ENCODE measurements at places on chromosomes 12 and 14.

GRCh38 chr14:63205866-63206265, 1.6 kb downstream of the RHOJ start:
- DNase-seq: no peak

GRCh38 chr14:99229654-99230207, 42.3 kb downstream of the BCL11B start:
- no peak for DNase-seq

GRCh38 chr14:100297320-100298300, 8.6 kb downstream of the SLC25A29 start:
- DNase-seq: no peak

DNA sequence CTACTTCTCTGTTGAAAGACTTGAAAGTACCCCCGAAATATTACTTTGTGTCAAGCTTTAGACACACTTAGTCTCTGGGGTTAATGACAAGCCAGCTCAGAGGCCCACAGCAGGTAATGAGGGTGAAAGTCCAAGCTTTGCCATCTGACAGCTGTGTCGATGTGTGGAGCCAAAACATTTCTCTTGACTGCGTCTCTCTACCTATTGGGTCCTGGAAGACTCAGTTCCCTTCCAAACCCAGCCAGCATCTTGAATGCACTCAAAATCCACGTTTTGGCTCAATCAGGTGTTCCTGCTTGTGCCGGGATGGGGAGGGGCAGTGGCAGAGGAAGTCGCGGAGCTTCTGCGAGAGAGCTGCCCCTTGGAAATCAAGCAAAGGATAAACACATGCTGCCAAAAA, 3.2 kb downstream of the PLXNC1 start:
- no peak for DNase-seq

GRCh38 chr12:116709768-116710167, 28.1 kb downstream of the SPRING1 start:
- DNase-seq: no peak

- no peak for DNase-seq
Measured at GRCh38 chr12:111448846-111449790, 43.4 kb downstream of the SH2B3 start.

DNA sequence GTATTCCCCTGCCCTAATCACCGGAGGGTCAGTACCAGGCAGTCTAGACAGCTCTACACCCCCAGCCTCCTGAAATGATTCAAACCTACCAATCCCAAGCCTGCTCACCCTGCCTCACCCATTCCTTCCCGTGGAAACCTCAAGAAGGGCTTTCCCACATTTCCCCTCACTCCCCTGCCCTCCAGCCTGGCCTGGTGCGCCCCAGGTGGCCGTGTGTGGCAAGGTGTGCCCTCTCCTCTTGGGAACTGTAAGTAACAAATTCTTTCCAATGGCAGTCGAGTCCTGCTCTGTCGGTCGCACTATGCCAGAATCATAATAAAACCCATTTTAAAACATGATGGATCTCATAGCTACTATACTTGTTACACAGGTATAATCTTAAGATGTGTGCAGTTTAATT, 13.9 kb upstream of the DEGS2 start:
- no peak for DNase-seq

GRCh38 chr12:38934686-38935085, 29.3 kb upstream of the CPNE8 start:
- no peak for DNase-seq

DNA sequence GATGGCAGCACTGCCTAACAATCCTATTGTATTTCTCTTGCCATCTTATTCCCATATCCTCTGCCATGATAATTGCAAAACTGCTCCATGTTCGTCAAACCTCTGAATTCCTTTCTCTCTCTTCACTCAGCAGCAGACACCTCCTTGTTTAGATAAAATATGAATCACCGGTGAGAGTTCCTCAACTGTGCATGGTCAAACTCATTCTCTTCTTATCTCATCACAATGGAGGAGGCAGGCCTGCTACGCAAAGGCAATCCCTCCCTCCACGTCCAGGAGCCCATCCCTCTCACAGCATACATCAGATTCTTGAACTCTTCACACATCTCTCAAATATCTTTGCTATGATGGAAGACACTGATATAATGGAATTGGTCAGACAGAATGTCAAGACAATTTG, 90.1 kb upstream of the DAAM1 start:
- DNase-seq: no peak

GRCh38 chr12:31524791-31525495, 66.0 kb downstream of the DENND5B start:
- no peak for DNase-seq

GRCh38 chr14:89519040-89519439, 102.0 kb upstream of the FOXN3 start:
- no peak for DNase-seq

DNA sequence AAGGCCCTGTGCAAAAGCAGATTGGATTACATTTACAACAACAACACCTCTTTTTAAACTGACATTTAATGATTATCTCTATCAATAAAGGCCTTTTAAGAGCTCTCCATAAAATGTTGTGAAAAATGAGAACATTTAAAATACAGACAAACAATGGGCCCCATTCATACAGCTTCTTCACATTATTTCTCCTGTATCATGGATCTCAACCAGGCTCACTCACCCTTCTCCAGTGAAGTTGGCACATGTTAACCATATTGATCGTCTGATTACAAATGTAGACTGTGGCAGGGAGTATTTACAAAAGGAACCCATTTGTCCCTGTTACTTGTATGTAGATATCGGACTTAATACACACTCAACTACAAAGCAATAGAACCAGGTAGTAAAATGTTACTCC, 220.2 kb upstream of the BTG1 start:
- no peak for DNase-seq

DNA sequence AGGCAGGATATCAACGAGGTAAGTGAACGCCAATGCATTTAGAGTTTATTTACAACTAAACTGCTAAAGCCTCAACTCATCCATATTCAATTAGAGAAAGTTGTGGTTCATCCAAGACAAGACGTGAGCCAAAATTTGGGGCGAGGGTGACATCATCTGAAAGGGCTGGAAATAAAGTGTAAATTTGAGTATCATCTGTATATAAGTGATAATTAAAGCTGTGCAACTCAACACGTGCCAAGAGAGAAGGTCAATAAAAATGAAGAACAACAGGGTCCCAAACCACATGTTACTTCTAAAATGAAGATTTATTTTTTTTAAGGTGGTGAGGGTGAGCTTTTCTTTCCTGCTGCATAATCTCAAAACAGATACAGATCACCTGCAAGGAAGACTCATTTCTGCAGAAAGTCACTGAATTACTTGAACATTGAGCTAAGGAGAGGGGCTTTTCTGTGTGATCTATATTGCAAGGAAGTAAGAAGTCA, 203.6 kb downstream of the EFCAB11 start:
- DNase-seq: no peak

DNA sequence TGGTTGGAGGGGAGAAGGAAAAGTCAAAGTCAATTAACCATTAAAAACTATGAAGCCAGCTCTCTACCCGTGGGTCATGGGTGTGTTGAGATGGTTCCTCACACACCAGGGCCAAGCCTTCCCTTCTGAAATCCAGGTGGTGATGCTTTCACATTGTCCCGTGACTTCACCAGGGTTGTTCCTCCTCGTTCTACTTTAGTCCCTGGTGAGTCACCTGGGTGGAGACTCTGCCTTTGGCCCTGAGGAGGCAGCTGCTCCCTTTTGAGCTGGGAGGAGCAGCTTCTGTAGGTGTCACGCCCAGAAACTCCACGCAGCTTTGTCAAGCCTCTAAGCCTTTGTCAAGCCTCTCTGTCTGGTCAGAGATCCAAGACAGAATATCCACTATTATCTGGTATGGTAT, 348.3 kb downstream of the BMP4 start:
- DNase-seq: no peak

- no peak for DNase-seq
Measured at GRCh38 chr12:65113621-65114035, 7.5 kb downstream of the WIF1 start.

- no peak for DNase-seq
Measured at GRCh38 chr14:33282331-33283230, 343.9 kb downstream of the NPAS3 start.

- no peak for DNase-seq
Measured at GRCh38 chr12:90102957-90103652, 394.5 kb upstream of the ATP2B1 start.

- no peak for DNase-seq
Measured at GRCh38 chr12:48627556-48627955, 54.5 kb downstream of the KANSL2 start.

GRCh38 chr14:54749180-54749579, 153.4 kb downstream of the GCH1 start:
- no peak for DNase-seq

- no peak for DNase-seq
Measured at GRCh38 chr12:46855760-46856159, 30.0 kb upstream of the SLC38A4 start.

- DNase-seq: no peak
Measured at GRCh38 chr14:100305324-100306100, 732 bp downstream of the SLC25A29 start.

DNA sequence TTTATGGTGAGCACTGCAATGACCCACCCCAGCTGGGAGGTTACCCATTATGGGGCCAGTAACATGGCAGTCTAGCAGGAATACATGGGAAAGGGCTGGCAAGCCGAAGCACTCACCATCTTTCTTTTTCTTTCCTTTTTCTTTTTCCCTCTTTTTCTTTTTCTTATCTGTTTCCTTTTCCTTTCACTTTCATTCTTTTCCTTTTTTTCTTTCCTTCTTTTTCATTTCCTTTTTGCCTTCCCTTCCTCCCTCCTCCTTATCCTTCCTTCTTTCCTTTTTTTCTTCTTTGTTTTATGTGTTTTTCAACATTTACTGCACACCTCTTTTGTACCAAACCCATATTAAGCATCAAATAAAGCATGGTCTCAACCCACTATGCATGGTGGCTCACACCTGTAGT, 501.1 kb downstream of the MED13L start:
- DNase-seq: no peak

DNA sequence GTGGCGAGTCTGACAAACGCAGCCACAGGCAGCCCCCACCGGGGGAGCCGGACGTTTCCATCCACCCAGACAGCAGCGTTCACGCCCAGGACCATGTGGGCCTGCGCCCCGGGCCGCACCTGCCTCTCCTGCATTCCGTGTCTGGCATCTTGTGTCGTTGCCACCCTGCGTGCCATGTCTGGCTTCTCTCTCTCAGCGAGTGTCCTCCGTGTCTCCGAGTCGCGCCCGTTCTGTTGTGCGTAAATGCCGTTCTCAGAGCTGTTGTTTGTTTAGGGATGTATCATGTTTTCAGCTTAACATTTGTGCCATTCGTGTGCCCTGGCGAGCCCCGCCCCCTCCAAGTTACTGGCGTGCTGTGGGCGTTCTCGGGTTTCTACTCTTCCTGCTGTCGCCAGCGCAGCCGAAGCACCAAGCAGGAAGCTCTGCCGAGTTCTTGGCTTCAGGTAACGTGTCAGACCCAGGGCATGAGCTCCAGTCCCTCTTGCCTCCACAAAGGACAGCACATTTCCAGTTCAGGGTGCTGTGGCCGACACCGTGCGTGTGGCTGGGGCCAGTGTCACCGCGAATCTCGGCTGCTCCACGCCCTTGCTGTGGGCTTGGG, 34.6 kb downstream of the NOC4L start:
- DNase-seq: no peak

- no peak for DNase-seq
Measured at GRCh38 chr14:90330203-90331196, 1.2 kb downstream of the NRDE2 start.

- DNase-seq: no peak
Measured at GRCh38 chr14:88030079-88030478, 25.1 kb downstream of the GPR65 start.

DNA sequence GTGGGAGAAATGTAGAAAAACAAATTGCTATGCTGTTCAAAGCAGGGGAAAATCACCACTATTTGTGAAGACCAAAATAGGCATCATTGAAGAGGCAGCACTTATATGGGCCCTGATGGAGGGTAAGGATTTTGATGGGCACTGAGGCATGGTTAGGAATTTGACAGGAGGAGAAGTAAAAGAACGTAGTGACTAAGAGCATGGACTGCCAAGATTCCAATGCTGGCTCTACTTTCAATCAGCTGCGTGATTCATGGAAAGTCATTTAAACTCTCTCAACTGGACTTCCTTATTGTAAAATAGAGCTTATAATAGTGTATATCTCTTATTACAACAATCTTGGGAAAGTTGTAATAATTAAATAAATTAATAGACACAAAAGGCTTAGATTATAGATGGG, 267.7 kb upstream of the G2E3 start:
- DNase-seq: no peak

DNA sequence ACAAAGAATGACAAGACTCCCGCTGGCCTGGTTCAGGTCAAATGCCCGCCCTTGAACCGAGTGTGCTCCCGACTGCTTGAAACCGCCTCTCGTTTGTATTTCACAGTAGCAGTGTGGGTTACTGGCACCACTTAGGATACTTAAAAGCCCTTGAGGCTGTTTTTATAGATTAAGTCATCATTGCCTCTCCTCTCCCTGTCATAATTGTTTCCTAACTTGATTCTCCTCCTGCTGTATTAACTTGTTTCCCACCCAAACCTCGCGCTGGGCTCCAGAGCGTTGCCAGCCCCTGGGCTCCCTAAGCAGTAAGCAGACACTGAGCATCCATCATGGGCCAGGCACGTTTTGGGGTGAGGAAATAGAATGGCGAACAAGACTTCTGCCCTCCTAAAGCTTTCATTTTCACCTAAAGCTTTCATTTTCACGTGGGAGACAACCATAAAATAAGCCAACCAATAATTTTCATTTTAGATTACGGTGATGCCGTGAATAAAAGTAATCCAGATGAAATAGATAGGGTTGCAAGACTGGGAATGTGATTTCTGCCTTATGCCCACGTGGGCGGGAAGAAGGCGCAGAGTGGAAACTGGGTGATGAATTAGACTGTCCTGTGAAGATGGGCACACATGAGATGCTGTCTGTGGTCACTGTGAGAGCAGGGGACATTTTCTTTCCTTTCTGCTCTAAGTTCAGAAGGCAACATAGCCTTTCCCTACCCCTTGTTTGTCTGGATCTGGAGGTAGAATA, 97.5 kb downstream of the PPP2R5C start:
- no peak for DNase-seq

DNA sequence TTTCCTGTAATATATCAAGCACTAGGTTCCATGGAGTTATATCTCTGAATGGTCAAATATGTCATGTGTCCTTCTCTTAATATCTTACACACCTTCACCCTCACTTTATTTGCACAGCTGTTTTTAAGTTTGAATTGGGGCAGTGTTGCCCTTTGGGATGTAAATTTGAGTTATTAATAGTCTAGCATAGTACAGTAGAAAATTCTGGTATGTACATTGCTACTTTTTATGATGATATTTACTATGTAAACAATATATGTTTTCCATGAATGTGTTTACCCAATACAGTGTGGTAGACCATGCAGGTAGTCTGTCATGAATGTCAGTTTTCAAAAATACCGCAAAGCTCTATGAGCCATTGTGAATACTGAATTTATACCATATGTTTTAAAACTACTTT, 50.5 kb downstream of the METTL25 start:
- no peak for DNase-seq

GRCh38 chr14:95575840-95576473, 41.1 kb downstream of the GLRX5 start:
- DNase-seq: no peak

GRCh38 chr12:107888789-107889188, 114.3 kb downstream of the ASCL4 start:
- DNase-seq: no peak
